Stimulated activated effector memory CD8-positive, alpha-beta T cell treated with anti-CD3 and anti-CD28 coated beads, Interleukin-12 subunit alpha, Interleukin-12 subunit beta, amount 100 ng/mL, for 72 hours (primary cell): ENCODE measurements at places on chromosomes 13 and 19.

GRCh38 chr19:36409841-36410240, 8.6 kb downstream of the ZFP82 start:
- DNase-seq: no peak

GRCh38 chr13:112251930-112252585, 124.1 kb upstream of the SPACA7 start:
- no peak for DNase-seq

DNA sequence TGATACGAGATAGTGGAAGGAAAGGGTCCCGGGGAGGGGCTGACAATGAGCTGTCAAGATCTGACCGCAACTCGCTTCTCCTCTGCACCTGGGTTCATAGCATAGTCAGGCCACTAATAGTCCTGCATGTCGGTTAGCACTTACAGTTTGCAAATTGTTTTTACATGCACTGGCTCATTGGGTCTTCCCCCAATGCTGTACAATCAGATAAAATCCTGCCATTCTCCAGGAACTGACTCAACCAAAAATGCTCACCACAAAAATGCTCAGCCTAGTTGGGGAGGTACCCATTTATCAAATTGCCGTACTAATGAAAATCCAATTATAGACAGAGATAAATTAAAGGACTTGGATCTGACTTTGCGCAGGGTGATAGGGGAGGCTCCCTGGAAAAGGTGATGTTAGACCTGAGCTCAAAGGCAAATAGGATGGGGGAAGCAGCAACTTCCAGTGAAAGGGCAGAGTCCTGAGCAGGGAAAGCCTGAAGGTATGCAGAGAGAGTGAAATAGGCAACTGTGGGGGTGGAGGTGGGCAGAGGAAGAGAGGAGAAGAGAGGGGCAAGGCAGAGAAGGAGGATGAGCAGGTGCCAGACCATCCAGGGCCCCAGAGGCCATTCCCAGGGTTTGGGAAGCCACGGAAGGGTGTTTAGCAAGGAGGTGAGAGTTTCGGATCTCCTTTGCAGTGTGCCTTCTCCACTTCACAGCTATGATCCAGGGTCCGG, 326.1 kb upstream of the TSHZ3 start:
- DNase-seq: no peak

DNA sequence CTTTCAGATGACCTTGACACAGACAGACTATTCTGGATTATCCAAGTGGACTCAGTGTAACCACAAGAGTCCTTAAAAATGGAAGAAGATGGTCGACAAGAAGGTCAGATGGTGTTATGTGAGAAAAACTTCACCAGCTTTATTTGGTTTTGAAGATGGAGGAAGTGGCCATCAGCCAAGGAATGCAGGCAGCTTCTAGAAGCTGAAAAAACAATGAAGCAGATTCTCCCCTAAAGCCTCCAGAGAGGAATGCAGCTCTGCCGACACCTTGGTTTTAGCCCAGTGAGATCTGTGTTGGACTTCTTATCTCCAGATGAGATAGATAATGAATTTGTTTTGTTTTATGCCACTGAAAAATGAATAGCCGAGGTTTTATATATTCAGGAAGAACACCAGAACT, 501.5 kb downstream of the DCT start:
- DNase-seq: no peak

DNA sequence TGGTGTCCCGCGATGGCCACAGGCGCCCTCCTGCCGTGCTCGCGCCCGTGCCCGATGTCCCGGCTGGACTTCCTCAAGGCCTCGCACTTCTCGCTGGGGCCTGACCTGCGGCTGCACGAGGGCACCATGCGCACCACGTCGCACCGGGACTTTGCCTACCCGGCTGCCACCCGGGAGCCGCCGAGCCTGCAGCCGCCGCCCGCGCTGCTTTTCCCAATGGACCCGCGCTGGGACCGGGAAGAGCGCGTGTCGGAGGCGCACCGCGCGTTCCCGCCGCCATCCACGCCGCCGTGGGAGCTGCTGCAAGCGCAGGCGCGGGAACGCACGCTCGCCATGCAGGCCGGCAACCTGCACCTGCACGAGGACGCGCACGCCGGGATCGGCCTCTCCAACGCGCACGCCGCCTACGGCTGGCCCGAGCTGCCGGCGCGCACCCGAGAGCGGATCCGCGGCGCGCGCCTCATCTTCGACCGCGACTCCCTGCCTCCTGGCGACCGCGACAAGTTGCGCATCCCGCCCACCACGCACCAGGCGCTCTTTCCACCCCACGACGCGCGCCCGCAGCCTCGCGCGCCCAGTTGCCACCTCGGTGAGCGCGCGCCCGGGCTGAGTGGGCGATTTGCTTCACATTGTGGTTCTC, 12.1 kb upstream of the PEX11G start:
- DNase-seq: no peak

DNA sequence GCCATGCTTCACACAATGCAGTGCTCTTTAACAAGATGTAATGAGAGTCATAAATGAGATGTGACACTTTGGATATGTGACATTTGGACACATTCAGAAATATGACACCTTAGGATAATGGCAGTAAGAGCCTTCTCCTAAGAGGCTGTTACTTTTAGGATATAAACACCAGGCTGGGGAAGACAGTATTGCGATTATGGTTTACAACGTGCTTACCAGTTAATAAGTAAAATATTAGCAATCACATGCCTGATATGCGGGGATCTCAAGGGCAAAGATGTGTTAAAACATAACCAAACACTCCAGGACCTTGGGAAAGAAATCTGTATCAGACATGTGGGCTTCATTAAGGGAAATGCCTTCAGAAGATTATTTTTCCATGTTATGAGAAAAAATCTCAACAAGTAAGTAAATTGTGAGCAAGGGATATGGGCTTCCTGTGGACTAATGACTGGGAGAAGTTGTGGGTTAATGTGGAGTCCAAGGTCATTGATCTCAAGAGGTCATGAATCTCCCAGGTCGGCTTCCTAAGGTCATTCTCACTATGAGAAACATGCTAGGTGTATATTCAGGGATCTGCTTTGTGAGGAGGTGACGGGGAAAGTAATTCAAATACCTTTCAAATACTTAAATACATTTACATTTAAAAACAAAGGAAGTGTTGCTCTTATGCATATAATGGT, 105.3 kb downstream of the STARD13 start:
- DNase-seq: no peak

- no peak for DNase-seq
Observed at GRCh38 chr19:49340069-49340864, 5.1 kb downstream of the CD37 start.

GRCh38 chr13:38419312-38419873, 69.7 kb downstream of the UFM1 start:
- DNase-seq: no peak

DNA sequence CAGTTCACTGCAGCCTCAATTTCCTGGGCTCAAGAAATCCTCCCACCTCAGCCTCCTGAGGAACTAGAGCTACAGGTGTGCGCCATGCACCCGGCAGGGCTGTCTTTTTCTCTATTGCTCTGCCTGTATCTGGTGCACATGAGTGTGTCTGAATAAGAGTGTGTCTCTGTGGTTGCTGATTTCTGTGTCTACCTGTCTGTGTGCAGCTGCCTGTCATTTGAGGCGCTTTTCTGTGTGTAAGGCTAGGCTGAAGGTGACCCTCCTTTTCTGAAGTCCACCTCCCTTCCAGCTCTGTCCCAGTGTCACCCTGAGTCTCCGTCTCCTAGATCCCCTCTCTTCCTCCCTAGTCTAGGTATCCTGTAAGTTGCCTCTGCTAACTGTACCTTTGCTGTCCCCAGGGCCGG, 1.5 kb upstream of the PRR12 start:
- no peak for DNase-seq

DNA sequence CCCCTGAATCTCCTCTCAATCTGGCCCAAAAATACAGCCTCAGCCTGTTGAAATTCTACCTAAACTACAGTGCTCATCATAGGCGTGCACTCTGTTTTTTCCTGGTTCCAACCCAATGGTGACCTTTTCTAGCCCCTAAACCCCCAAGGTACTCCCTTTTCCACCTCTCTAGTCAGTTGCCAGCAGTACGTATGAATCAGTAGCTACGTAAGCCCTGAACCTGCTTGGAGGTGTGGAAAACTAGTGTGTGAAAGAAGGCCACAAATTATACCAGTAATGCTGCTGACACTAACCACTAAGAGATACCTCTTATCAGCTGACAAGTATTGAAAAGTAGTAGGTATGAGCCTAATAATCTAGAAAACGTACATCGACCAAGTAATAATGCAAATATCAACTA, 60.9 kb downstream of the FOXO1 start:
- DNase-seq: no peak

DNA sequence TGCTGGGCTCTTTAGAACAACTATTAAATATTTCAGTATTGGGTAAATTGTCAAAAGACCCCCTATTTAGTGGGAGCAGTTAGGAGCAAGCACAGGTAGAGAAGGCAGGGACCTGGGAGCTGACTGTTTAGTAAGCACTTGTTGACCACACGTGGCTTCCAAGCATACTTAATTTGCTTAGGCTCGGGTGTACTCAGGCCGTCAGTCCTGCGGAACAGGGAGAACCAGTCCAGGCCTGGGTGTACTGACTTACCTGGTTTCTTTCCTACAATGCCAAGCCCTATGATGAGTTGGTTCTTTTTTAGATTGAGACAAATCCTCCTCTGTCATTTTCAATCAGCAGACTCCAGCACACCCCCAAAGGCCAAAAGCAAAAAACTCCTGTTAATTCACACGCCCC, 90.0 kb downstream of the WDFY2 start:
- no peak for DNase-seq

- DNase-seq: no peak
Observed at GRCh38 chr13:107650081-107650701, 565.1 kb downstream of the LIG4 start.

DNA sequence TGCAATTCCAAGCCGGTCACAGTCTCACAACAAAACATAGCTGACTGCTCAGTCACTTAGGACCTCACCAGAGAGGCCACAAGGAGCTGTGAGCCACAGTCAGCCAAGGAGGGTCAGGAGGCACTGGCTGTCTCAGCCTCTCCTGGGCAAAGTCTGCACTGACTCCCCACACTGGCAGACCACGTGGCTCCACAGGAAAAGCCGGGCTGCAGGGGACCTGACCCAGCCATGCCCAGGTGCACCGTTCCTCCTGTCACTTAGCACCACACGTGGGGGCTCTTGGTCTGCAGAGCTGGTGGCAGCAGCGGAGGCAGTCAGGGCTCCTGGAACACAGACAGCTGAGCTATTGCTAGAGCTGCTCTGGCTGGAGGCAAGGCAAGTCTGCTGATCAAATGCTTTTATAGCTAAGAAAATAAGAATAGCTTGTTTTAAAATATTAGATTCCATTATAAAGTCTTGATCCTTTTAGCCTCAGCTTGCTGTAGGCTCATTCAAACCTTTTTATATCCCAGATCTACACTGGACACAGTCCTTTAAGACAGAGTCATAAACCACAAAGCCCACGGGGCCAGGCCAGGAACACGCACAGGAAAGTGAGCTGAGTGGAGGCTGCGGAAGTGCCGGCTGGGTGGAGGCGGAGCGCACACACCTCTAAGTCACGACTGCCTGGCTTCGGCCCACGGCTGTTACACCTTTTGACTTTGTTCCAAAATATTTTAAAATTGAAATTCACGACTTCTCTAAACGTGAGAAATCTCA, 744.1 kb downstream of the UQCRFS1 start:
- DNase-seq: no peak
